ENCODE measurements at places on chromosomes 16 and 17.

GRCh38 chr17:10316801-10317542, 55.8 kb downstream of the MYH13 start:
- DNase-seq, result peak; percentile 76

- DNase-seq, result no peak
These were observed 123.1 kb downstream of the NPIPB5 start for GRCh38 chr16:22633799-22634198.

DNA sequence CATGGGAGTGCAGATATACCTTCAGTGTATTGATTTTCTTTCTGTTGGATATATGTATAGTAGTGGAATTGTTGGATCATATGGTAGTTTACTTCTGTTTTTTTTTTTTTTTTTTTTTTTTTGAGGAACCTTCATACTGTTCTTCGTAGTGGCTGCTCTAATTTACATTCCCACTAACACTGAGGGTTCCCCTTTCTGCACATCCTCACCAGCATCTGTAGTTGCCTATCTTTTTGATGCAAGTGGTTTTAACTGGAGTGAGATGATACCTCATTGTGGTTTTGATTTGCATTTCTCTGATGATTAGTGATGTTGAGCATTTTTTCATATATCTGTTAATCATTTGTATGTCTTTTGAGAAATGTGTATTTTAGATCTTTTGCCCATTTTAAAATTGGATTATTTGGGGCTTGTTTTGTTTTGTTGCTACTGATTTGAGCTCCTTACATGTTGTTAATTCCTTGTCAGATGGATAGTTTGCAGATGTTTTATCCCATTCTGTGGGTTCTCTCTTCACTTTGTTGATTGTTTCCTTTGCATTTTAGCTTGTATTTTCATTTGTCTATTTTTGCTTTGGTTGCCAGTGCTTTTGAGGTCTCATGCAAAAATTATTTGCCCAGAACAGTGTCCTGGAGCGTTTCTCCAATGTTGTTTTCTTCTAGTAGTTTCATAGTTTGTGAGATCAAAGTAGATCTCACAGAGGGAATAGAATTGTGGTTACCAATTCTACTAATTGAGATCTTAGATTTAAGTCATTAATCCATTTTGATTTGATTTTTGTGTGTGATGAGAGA, 25.0 kb upstream of the BCAS3 start:
- DNase-seq, result peak; percentile 35

GRCh38 chr16:30844346-30844670, 49.6 kb downstream of the BCL7C start:
- DNase-seq, result no peak

- DNase-seq, result no peak
These were observed 75.6 kb upstream of the PLCG2 start for GRCh38 chr16:81703177-81704155.

DNA sequence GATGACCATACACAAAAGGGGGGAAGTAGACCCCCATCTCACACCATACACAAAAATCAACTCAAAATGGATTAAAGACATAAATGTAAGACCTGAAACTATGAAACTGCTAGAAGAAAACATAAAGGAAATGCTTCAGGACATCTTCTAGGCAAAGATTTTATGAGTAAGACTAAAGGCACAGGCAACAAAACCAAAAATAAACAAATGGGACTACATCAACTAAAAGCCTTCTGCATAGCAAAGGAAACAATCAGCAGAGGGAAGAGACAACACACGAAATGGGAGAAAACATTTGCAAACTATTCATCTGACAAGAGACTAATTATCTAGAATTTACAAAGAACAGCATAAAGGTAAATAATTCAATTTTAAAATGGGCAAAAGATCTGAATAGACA, 152.1 kb downstream of the AXIN2 start:
- no peak for DNase-seq

DNA sequence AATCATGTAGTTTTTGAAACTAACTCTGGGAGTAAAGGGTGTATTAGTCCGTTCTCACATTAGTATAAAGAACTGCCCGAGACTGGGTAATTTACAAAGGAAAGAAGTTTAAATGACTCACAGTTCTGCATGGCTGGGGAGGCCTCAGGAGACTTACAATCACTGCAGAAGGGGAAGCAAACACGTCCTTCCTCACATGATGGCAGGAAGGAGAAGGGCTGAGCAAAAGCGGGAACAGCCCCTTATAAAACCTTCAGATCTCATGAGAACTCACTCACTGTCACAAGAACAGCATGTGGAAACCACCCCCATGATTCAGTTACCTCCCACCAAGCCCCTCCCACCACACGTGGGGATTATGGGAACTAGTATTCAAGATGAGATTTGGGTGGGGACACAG, 256.5 kb upstream of the TNRC6C start:
- DNase-seq, result no peak

GRCh38 chr16:48811478-48811877, 201.5 kb upstream of the N4BP1 start:
- no peak for DNase-seq

DNA sequence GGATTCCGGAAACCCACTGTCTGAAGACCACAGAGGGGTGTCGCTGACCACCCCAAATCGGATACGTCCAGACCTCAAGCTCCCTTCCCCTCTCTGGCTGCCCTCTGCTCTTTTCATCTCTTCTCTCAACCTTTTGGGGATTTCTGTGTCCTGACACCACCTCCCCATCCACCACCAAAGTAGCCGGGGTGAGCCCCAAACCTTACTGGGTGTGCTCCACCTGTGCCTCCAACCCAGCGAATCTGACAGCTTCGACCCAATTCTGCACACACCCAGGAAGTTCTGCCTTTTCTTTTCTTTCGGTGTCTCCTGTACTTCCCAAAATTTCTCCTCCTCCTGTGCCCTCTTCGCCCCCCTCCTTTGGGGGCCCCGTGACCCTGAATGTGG, 534 bp downstream of the KCTD11 start:
- no peak for DNase-seq

GRCh38 chr17:80870401-80870800, 121.2 kb upstream of the CHMP6 start:
- DNase-seq, result peak; percentile 74

DNA sequence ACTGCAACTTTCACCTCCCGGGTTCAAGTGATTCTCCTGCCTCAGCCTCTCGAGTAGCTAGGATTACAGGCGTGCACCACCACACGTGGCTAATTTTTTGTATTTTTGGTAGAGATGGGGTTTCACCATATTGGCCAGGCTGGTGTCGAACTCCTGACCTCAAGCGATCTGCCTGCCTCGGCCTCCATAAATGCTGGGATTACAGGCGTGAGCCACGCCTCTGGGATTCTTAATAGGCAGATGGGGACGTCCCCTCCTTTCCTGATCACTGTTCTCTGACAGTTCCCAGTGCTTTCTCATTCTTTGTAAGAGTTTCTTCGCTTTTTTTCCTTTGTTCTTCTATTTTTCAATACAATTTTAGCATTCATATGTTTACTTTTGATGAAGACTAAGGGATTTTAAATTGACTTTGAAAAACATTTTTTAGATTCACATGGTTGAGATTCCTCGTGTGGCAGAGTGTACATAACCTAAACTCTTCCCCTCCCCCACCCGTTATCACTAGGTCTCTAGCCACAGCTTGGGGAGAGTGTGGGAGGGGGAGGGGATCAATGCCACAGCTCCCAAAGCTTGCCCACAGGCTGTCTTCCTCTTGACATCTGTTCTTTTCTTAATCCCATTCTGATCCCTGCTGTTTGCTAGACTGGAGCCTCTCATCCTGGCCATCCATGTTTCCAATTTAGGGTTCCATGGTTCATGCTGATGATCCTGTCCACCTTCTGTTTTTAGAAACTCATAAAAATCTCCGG, 11.0 kb downstream of the ADORA2B start:
- no peak for DNase-seq

DNA sequence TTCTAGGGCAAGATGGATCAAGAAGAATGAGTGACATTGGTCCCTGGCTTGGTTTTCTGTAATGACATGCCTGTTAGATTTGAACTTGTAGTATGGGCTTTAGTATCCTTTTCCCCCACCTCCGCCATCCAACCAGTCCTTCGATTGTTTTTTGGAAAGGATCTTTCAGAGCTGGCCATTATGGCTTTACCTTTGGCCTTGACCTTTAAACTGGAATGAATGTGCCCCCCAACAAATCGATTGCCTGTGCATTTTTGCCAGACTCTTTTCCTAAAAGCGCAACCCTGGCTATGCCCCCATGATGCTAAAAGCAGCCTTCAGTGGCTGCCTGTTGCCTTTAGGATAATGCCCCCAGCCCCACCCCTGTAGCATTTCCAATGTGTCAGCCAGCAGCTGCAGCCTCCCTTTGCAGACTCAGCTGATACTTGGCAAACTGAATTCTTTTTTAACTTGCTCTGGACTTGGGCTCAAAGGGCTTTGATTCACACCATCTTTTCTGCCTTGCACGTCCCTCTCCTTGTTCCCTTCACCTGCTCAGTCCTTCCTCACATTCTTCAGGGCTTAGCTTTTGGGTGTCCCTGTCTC, 4.0 kb downstream of the GPRC5C start:
- DNase-seq, result no peak

DNA sequence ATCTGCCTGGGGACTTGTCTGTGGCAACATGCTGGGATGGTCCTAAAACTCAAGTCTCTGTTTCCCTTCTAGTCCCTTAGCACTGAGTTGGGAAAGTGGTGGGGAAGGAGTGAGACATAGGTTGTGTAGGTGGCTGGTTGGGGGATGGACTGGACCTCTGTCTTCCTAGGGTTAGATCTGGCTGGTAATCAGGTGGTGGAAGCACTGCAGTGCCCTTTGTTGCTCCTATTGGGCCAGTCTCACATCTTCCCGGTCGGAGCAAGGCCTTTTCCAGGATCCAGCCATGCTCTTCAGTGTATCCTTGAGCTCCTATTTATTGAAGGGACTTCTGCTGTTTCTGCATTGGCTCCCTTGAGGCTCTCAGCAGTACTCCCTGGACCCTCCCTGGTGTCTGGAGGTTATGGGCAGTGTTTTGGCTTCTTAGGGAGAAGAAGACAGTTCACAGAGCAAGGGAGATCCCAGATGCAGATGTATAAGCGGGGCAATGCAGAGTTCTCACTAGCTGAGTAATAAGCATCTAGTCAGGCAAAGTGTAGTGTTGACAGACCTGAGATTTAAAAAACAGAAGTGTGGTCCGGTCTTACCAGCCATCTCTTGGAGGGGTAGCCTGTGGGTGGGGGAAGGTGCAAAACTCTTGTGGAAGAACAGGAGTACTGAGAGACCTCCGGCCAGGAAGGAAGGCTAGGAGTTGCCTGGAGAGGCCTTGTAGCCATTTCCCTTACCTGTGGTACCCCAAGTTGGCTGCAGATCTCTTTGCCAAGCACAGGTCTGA, 1.3 kb upstream of the NUTF2 start:
- DNase-seq, result peak; percentile 19

- no peak for DNase-seq
These were observed 31.1 kb downstream of the DHRS7C start for GRCh38 chr17:9760266-9760665.

DNA sequence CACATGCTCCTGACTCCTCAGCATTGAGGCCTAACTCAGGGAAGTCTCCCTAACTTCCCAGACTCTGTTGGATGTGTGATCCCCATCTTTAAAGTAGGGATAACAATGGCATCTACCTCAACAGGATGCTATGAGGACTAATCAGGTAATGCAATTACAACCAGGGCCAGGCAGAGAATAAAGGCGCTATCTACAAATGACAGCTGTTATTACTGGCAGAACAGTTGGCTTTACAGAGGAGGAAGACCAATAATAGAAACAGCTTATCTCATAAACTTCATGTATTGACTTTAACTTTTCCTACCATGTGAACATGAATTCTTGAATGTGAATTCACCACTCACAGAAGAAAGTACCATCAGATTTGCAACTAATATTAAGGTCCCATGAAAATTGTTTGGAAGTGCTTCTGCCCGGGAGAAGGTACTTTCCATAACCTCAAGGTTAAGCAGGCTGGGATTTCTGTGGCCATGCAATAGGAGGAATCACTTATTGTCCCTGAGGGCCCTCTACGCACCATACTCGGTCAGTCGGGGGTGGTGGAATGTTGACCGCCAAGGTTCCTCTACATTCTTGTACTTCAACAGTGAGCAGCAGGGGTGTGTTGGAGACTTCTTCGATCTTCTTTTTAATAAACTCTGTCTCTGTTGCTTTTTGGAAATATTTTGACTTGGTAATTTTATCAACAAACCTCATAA, 22.6 kb upstream of the ERN1 start:
- no peak for DNase-seq

DNA sequence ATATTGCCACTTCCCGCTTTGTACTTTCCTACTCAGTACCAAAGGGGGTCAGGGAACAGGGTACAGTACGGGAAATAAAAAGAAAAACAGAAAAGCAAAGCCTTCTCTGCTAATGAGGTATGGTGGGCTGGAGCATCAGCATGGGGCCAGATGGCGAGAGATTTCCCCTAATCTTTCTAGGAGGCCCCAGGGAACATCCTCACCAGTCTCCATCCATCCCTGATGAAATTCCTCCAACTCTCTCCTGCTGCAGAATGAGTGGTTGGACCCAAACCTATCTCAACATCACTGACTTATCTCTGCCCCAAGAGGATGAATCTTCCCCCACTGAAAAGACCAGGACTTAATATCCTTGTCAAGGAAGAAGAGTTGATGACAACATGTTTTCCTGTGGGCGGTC, 185.6 kb downstream of the C16orf78 start:
- DNase-seq, result no peak

- no peak for DNase-seq
These were observed 12.2 kb downstream of the PLK1 start for GRCh38 chr16:23690771-23691482.

- peak; percentile 23 for DNase-seq
These were observed 120.9 kb downstream of the MRM1 start for GRCh38 chr17:36722121-36722902.
